ENCODE measurements at places on chromosomes 16 and 17.

DNA sequence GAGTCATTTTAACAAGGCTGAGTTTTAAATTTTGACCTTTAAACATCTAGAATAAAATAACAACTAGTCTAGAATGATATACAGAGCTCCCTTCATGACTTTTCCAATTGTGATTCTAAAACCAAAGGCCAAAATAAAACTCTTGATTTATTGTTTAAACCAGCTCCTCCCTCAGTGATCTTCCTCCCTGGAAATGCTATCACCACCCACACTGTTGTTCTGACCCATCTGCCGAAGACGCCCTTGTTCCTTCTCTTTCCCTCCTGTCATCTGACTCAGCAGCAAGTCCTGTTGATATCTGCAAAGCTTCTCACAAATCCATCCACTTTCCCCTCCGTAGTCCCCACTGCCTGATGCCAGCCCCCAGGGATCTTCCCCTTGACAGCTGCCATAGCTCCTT lies 231.6 kb upstream of the DYNLRB2 start:
- DNase-seq = no peak

GRCh38 chr17:53896047-53896446 lies 73.3 kb downstream of the KIF2B start:
- no peak for DNase-seq

DNA sequence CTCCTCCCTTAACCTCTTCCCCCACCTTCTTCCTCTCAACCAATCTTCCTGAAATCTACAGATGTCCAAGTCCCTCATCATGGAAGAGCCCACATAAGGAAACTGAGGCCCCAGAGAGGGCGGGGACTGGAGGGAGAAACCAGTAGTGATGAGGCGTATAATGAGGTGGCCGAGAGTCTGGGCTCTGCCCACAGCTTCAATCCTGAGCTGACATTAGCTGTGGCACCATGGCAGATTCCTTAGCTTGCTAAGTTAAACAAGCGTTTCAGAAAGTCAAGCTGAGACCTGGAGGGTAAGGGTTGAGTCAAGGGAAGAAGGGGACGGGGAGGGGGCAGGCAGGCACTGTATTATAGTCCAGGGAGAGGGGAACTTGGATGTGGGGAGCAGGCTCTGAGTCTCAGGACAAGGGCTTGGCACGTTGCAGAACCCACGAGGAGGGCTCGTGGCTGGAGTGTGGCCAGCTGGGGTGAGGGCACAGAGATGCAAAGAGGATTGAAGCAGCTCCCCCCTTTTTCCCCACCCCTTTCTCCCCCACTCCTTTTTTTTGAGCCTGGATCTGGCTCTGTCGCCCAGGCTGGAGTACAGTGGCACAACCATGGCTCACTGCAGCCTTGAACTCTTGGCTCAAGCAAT lies 13.3 kb downstream of the ARHGAP23 start:
- no peak for DNase-seq

- DNase-seq = no peak
Observed at GRCh38 chr16:57611181-57611580, 17.2 kb upstream of the ADGRG1 start.

- no peak for DNase-seq
Observed at GRCh38 chr17:59371416-59372100, 40.1 kb downstream of the YPEL2 start.

DNA sequence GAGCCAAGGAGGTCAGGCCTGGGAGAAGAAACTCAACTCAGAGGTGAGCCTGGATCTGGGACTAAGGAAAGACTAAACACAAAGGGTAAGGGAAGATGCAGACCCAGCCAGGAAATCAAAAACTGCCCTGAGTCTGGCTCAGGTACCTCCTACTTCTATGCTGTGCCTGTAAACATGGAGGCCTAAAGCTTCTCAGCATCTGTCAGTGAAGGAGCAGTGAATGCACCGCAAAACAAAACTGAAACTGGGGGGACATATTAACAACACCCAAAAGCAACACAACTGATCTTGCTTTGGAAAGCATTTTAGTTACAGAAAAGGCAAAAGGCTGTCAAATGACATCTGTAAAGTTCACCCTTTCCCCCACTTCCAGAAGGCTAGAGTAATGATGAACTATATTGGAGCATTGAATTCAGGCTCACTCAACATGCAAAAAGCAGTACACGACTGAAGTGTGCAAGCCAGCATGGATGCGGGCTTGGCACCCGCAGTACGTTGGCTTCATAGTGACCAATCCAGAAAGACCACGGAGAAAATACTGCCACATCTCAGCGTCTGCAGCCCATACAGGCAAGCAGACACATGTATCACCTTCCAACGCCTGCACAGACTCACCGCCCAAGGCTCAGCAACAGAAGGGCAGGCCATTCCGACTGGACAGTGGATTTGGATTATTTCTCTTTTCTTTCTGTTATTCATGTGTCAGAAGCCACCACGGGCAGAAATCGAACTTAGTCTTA lies 3.8 kb downstream of the TBC1D16 start:
- DNase-seq = no peak

- DNase-seq = no peak
Observed at GRCh38 chr16:27222249-27223225, 19.2 kb downstream of the KDM8 start.

- no peak for DNase-seq
Observed at GRCh38 chr16:19908921-19909320, 24.3 kb upstream of the GPRC5B start.

GRCh38 chr16:49055291-49055690 lies 226.3 kb downstream of the CBLN1 start:
- DNase-seq = no peak

GRCh38 chr17:41004397-41004796 lies 4.5 kb downstream of the KRTAP3-1 start:
- no peak for DNase-seq

- DNase-seq = no peak
Observed at GRCh38 chr16:28087675-28088300, 24.3 kb upstream of the GSG1L start.

- DNase-seq = no peak
Observed at GRCh38 chr16:10655415-10655977, 39.2 kb downstream of the TEKT5 start.

DNA sequence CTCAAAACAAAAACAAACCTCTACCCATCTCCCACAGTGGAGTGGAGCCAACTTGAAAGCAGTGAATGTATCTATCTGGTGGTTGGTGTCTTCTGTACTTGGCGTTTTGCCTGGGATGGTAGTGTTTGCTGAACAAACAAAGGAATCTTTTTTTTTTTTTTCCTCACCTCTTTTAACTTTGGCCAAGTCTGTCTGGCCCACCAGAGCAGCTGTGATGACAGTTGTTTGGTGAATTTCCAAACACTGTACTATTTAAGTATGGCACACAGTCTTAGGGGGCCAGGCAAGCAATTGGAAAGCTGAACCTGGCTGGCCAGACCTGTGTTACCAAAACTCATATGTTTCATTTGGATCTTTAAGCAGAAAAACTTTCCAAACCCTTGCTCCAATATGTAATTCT lies 101.8 kb upstream of the CDH13 start:
- no peak for DNase-seq

DNA sequence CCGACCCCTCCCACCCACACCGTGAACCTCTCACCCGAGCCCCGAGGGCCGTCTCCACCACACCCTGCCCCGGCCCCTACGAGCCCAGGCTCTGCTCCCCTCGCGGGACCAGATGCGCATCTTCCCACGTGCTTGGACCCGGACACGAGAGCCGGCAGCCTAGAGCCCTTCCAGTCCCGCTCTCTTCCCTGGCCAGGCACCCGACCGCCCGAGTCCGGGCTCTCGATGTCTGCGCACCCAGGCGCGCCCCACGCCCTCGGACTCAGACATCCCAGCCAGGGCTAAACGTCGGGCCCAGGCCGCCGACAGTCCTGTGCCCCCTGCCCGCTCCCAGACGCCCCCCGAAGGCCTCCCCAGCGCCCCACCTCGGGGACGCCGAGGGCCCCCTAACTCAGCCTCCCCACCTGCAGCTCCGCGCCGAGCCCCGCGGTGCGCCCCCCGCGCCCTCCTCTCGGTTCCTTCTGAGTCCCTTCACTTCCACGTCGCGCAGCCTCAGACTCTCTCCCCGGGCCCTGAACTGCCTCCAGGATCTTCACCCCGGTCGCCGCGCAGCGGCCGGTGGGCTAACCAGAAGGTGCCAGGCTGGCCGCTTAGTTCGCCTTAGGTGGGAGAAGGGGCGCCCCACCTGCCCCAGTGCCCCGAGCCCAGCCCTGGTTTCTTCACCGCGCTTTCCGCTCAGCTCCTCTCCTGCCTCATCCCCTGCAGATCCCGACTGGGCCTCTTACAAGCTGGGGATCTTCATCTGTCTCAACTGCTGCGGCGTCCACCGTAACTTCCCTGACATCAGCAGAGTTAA lies 688 bp downstream of the ADAP2 start:
- no peak for DNase-seq

DNA sequence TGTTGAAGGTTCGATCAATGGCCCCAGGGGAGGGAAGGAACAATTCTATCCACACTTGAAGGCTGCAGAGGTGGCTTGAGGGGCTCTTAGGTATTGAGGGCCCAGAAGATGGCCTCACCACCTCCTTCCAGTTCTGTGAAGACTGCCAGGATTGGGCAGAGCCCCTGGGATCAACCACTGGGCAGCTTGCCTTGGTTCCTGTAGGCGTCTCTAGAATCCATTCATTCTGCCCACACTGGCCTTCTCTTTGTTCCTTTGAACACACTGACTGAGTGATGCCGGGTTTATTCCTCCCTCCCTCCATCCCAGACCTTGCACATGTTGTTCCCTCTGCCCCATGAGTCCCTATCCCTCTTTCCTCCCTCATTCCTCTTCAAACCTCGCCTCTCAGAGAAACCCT lies 50.5 kb downstream of the SYT17 start:
- DNase-seq = no peak

DNA sequence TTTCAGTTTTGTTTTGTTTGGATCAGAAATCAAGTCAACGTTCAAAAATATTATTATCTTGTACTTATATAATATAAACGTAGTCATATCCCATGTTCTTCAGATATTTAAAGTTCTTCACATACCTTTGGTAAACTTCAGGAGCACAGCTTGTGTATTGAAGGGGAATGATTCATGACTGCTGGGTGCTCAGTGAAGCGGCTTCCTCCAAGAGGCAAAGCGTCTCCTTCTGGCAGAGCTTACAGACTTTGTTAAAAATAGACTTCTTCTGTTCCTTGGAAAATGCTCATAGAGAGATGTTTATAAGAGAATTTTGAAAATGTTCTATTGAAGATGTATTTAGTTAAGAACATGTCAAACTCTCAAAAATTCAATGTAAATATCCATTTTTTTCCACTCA lies 155.6 kb upstream of the CNTNAP4 start:
- DNase-seq = no peak

- no peak for DNase-seq
Observed at GRCh38 chr16:78830599-78830998, 731.1 kb downstream of the WWOX start.

DNA sequence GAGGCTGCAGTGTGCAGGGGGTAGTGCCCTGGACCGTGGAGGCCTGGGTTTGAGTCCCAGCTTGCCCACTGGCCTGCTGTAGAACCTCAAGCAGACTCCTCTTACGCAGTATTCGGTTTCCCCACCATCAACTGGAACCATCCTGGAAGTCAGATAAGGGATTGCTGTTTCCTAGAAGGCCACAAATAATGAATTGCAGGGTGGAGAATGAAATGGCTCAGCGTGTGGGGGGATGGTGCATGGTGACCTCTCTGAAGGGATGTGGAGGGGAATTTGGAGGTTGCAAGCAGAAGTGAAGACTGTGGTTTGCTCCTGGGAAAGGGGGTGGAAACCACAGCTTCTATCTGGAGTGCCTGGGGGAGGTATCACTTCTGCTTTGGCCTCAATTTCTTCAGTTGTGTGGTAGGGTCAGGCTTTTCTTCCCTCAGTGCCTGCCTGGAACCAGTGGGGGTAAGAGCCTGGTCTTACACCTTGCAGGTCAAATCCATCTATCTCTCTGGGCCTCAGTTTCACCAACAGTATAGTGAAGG lies 1.7 kb downstream of the ADGRG5 start:
- DNase-seq = no peak

GRCh38 chr16:78323315-78323714 lies 223.9 kb downstream of the WWOX start:
- DNase-seq = no peak

GRCh38 chr17:68298601-68299000 lies 7.3 kb downstream of the ARSG start:
- no peak for DNase-seq

GRCh38 chr17:4766201-4766600 lies 5.5 kb upstream of the TM4SF5 start:
- DNase-seq = no peak

- no peak for DNase-seq
Observed at GRCh38 chr16:5064915-5065314, 841 bp downstream of the C16orf89 start.

GRCh38 chr16:88442383-88442726 lies 10.7 kb upstream of the ZFPM1 start:
- no peak for DNase-seq

GRCh38 chr16:27465483-27465879 lies 63.5 kb downstream of the IL21R start:
- no peak for DNase-seq

GRCh38 chr17:51935477-51935876 lies 223.0 kb downstream of the CA10 start:
- no peak for DNase-seq

DNA sequence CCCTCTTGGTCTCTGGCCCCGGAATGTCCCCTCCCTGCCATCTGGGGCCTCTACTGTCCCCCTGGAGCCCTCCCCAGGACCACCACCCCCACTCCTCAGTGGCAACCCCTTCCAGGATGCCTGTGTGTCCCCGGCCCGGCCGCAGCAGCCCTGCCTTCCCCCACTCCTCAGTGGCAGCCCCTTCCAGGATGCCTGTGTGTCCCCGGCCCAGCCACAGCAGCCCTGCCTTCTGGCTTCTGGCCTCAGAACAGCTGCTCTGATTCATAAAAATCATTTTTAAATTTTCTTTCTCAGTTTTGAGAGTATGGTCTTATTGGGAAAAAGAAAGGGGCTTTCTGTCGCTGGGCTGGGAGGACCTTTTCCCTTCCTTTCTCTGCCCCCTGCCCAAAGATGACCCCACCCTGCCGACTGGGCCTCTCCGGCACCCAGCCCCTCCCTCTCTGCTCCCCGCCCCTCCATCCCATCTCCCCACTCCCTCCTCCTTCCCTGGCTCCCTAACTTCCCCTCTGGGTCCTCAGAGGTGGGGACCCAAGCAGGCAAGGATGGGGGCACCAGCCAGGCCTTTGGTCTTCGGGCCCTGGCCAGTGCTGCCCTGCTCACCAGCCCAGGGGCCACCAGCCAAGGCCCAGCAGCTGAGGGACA lies 40.5 kb downstream of the BAHCC1 start:
- DNase-seq = no peak

GRCh38 chr17:51057534-51057933 lies 63.1 kb downstream of the SPAG9 start:
- DNase-seq = no peak

GRCh38 chr16:15592324-15592723 lies 50.6 kb downstream of the MARF1 start:
- no peak for DNase-seq

DNA sequence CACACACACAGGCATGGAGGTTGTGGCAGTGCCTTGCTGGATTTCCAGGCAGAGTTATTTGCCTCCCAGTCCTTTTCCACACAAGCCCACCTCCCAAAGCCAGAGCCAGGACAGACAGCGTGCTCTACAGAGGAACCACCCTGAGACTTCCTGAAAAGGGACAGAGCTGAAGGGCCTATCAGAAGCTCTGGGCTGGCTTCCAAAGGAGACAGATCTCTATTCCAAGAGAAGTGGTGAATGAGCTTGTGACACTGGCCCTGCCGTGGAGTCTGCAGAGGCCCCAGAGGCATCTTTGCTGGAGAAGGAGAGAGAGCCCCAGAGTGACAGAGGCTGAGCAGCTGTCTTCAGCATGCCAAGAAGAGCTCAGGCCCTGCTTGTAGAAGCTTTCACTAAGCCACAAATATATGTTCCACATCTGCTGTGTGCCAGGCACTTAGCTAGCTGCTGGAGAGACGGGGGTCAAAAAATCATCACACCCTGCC lies 8.3 kb upstream of the LPCAT2 start:
- no peak for DNase-seq

- no peak for DNase-seq
Observed at GRCh38 chr17:2174468-2175293, 119.8 kb downstream of the HIC1 start.
